Stimulated activated CD8-positive, alpha-beta memory T cell treated with anti-CD3 and anti-CD28 coated beads, Interleukin-15, amount 100 ng/mL, for 4 hours (primary cell): ENCODE measurements at places on chromosomes 4 and X.

GRCh38 chrX:149611623-149612175 is 16.6 kb upstream of the HSFX2 start:
- DNase-seq: no peak

DNA sequence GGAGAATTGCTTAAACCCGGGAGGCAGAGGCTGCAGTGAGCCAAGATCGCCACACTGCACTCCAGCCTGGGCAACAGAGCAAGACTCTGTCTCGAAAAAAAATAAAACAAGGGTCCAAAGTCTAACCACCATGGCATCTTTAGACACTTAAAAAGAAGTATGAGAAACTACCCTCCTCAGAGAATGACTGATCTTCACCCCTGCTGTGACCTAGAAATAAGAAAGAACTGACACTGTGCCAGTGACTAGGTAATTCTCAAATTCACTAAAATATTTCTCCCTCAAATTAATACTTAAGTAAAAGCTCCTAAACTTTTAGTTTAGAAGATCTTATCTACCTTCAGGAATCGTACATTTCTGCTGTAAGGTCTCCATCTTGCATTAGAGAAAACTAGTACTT is 80.3 kb downstream of the AFAP1 start:
- DNase-seq: no peak

GRCh38 chr4:158046345-158046744 is 126.5 kb downstream of the GASK1B start:
- DNase-seq: no peak

GRCh38 chr4:79882806-79883205 is 190.2 kb downstream of the ANTXR2 start:
- no peak for DNase-seq

GRCh38 chr4:74033739-74034138 is 4.8 kb downstream of the CXCL3 start:
- no peak for DNase-seq

GRCh38 chr4:109389369-109390114 is 44.1 kb upstream of the SEC24B start:
- DNase-seq: no peak

DNA sequence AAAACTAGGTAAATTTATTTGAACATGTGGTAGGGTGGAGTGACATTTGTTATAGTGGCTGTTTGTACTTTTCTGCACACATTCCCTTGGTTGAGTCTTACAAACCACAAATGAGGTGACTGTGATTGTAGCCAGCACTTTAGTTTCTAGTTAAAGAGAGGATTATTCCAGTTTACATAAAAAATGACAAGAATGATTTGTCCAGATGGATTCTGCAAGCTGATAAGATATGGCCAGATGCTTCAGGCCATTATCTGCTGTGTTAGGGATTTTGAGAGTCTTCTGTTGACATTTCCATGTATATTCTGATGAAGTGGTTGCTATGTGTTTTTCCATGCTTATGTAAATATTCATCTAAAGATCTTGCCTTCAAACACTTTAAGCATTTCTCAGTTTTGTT is 31.0 kb upstream of the PDE5A start:
- no peak for DNase-seq

GRCh38 chr4:169150806-169151205 is 120.0 kb downstream of the SH3RF1 start:
- no peak for DNase-seq

GRCh38 chrX:57156397-57157049 is 19.3 kb upstream of the SPIN2A start:
- DNase-seq: no peak

GRCh38 chr4:36476135-36476534 is 194.7 kb downstream of the DTHD1 start:
- no peak for DNase-seq

GRCh38 chrX:131746491-131746968 is 202.7 kb downstream of the OR13H1 start:
- no peak for DNase-seq

GRCh38 chr4:74084984-74085383 is 14.0 kb downstream of the CXCL2 start:
- no peak for DNase-seq

- DNase-seq: no peak
Observed at GRCh38 chr4:62135565-62136156, 935.5 kb downstream of the ADGRL3 start.

DNA sequence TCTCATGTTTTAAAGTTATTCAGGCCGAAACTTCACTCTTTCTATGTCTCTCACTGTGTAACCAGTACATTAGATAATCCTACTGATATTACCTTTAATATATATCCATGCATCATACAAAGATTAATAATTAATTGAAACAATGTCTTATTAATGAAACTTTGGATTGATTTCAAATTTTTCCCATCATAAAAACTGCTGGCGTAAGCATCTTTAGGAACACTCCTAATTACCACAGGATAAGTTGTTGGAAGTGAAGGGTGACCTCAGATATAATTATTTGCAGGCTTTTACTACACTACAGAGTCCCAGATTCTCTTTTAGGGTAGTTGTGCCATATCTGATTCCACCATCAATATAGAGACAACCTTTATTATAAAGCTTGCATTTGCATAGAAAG is 181.3 kb upstream of the SFRP2 start:
- DNase-seq: no peak

GRCh38 chrX:127124871-127125270 is 305.3 kb downstream of the PRR32 start:
- DNase-seq: no peak

DNA sequence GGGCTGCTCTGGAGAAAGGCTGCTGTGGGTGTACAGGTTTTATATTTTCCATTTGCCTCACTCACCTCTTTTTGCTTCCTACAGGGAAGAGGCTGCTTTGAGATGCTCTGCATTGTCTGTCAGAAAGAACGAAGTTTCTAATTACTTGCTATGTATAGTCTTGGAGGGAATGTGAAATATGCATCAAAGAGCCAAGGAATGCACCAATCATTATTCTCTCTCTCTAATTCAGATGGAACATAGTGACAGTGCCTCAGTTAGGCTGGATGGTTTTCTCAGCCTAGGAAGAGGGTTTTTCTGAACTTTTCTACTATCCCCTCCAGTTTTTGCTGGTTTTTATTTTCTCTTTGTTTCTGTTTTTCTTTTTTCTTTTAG is 106.8 kb upstream of the SLC4A4 start:
- no peak for DNase-seq

GRCh38 chrX:148530464-148531077 is 30.2 kb downstream of the AFF2 start:
- DNase-seq: no peak

GRCh38 chrX:39839371-39839770 is 258.4 kb downstream of the BCOR start:
- DNase-seq: no peak

DNA sequence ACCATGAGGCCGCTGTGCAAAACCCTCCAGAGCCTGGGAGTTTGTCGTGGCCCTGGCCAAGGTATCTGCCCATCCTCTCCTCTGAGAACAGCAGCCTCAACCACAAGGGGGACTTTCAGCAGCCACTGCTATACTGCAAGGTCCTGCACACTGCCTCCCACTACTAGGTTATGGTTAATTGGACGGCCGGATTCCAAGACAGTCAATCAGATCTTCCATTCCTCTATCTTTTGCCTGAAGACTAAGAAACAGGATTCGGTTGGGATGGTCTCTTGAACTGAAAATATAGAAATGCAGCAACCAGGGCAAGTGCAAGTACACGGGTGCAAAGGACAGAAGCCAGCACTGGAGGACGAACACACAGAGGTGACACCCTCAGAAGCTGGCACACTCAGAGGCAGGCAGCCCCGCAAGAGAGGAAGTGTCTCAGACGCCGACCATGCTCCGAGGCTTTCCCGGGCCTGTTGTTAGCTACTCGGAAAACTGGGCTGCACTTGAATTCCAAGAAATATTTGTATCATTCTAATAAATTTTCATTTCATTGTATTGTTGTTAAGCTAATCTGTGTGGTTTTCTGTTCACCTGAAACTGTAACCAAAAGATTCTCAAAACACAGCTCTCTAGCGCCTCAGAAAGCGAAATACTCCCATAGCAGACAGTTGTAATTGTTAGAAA is 63.3 kb downstream of the AFAP1 start:
- DNase-seq: peak; percentile 25

DNA sequence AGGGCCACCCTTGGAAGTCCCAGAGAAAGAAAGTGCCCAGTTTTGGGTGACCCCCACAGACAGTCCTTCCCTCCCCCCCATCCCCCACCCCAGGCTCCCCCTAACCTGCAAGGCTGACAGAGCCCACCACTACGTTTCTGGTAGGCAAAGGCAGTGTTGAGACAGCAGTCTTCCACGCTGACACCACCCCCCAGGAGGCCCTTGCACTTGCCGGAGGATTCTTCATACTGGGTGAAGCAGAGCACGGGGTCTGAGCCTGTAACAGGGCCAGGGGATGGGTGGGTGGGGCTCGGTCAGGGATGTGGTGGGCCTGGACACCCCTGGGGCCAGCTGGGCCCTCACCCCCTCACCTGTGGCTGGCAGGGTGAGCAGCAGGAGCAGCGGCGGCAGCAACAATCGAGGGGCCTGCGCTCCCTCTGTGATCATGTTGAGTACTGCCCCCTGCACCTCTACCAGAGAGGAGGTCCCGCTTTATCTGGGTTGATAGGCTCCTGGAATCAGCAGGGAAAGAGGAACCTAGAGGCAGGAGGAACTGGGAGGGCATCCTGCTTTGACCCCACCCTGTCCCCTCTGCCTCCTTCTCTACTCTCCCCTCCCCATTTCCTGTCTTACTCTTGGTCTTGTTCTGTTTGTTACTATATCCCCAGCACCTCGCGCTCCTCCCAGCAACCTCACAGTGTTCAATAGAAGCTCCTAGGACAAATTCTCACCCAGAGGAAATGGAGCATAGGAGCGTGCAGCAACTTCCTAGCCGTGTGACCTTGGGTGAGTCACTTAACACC is at the start of gene CFP:
Gene CFP (minus strand): TSS at position 512 of the 782 bp plus-strand sequence. CDS start 86 bp downstream, at position 426.
- no peak for DNase-seq

GRCh38 chr4:107721436-107722100 is 1.5 kb upstream of the PAPSS1 start:
- DNase-seq: peak; percentile 32

GRCh38 chrX:138748480-138748879 is 37.0 kb upstream of the FGF13 start:
- no peak for DNase-seq

GRCh38 chr4:38177035-38177546 is 216.9 kb downstream of the PTTG2 start:
- DNase-seq: peak; percentile 36

- DNase-seq: no peak
Observed at GRCh38 chrX:139851730-139852129, 81.1 kb downstream of the ATP11C start.

DNA sequence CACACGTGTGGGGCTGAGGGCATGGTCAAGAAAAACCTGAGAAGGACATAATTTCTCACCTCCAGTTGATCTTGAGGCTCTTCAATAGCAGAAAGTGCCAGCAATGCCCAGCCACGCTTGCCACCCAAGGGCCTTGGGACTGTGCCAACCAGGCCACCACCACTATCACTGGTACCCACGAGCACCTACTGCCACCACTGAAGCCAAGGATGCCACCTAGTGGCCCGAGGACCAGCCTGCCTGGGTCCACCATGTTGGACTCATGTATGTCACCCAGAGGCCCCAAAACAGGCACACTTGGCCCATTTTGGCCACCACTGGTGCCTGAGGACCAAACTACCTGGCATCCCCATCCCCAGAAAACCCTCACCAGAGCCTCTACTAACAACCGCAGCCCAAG is 191.8 kb downstream of the ADAM29 start:
- DNase-seq: no peak
